ENCODE measurements at places on chromosomes 5 and 9.
A peak's percentile ranks its signal among the peaks of the same experiment; 100 is the strongest.

DNA sequence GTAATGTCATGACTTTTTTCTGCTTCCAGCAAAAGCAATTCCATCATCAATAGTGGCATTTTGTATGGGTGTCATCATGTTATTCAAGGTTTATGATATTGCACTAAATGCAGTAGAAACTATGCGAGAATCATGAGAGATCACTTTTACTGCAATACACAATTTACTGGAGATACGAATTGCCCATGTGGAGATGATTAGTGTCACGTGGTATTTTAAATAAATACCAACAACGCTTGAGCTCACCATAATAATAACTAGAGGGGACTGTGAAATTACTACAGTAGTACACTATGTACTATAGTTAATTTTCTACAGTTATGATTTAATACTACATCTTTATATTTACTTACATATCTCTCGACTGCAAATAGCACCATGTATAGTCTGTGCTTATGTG is 49.7 kb downstream of the FAM174A start:
- DNase-seq, result no peak

DNA sequence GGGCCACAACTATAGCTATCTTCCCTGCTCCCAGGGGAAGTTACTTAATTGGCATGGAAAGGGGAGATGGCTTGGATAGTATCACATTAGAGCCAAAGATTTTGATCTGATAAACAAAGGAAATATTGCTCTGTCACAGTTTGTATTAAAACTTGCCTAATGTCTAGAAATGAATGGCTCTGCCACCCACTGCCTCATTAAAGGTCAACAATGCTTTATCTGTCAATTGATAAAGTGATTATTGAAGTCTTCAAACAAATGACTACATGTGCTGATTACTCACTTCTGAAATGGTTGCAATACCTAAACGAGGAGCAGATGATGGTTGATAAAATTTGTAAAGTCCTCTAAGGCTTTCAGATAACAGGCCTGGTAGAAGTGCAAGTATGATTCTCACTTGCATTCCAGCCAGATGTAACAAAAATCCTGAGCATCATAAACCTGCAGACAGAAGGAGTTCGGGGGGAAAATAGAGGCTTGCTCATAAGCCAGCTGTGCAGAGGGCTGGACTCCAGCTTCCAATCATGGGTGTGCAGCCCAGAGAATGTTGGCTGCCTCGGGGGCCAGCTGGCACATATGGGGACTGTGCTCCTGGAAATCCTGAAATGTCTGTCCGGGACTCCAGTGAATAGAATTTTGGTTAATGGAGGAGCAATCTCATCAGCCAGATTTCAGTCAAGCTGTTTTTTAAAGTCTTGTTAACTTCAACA is 200.5 kb upstream of the SLC27A6 start:
- DNase-seq, result no peak

DNA sequence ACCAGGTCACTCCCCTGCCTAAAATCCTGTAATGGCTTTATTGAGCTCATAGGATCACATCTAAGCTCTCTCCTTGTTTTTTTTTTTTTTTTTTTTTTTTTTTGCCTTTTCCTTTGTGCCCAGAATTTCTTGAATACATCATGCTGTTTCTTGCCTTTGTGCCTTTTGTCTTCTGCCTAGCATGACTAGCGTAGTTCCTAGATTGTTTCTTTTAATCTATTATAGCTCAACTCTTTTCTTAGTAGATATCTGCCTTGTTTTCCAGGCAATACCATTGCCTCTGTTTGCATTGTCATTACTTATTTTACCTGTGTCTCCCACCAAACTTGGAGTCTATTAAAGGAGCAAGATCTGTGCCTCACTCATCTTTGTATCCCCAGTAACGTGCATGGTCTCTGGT is 106.1 kb upstream of the C9orf72 start:
- no peak for DNase-seq

DNA sequence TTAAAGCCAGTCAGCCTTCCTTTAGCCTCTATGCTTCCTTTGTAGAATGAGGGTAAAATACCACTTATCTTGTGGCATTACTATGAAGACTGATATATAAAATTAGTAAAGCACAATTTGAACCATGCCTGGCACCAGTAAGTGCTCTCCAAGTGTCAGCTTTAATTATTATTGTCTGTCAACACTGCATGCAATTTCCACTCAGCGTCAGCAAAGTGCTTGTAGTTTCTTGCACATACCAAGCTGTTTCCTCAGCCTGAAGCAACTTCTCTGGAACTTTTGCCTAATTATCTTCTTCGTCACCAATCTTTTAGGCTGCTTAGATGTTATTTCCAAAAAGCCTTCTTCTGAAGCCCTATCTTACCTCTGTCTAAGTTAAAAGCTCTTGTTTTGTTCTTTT is 177.3 kb downstream of the CDC42SE2 start:
- no peak for DNase-seq

- no peak for DNase-seq
Observed at GRCh38 chr5:73272351-73272750, 99.4 kb downstream of the TMEM174 start.

DNA sequence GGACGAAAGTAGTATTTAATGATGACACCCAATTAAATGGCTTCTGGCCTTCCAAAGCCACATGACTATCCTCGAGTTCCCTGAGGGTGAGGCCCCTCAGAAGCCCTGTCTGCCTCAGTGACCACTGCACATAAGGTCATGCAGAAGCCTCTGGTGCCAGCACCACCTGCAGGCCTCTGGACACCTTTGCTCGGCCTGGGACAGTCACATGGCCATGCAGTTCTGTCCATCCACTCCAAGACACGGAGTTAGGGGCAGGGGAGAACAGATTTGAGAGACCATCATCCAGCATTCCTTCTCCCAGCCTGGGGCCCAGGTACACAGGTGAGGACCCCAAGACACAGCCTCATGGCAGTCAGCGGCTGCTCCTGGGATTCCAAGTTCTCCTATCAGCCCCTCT is 145.0 kb downstream of the ROR2 start:
- DNase-seq, result no peak

GRCh38 chr9:85016384-85017006 is 347.0 kb downstream of the NTRK2 start:
- DNase-seq, result no peak

DNA sequence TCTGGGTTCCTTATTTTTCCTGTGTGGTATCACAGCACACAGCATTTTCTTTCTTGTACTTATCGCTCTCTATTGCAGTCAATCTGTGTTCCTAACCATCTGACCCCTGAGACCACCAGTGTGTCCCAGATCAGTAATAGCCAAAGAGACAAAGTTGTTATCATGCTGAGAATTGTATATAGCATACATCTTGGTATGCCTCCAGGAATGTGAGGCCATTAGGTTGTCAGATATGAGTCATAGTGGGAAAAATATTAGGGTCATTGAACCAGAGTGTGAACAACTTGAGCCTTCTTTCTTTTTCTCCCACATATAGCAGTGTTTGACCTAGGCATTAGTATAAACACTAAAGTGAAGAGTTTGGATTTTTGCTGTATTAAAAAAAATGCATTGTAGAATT is 106.3 kb downstream of the NDUFAF2 start:
- no peak for DNase-seq

DNA sequence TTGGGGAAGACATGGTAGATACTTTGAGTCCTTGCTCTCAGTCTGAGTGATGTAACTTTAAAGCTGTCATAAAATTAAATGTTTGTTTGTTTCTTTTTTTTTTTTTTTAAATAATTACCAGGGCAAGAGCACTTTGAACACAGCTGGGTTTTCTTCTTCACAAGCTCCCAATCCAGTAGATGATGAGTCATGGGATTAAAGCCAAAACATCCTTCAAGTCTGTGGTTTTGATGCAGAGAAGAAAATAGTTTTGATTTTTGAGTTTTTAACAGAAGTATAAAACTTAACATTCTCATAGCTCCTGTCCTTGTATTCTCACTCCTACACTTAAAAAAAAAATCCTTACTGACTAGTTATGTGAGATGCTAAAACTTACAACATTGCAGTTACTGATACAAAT is 34.8 kb upstream of the IL31RA start:
- no peak for DNase-seq

GRCh38 chr5:171725205-171725601 is 60.4 kb upstream of the SMIM23 start:
- no peak for DNase-seq

DNA sequence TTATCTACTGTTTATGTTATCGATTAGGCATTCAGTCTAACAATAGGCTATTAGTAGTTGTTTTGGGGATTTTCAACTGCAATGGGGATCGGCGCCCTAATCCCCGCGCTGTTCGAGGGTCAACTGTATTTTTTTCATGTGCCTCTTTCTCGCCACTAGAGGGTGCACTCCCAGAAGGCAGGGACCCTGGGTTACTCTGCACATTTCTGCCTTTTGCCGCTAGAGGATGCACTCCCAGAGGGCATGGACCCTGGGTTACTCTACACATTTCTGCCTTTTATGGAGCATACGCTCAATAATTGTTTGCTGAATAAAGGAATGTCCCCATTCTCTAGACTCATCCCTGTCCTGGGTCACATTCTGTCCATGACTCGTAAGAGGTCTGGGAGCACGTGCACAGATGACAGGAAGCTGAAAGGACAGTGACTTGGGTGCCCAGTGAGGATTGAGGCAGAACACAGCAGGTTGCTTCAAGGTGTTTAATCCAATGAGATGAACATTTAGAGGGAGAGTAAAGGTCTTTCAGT is 27.9 kb upstream of the RECK start:
- DNase-seq, result peak; percentile 34

- no peak for DNase-seq
Observed at GRCh38 chr5:128276537-128277216, 193.1 kb downstream of the SLC12A2 start.

DNA sequence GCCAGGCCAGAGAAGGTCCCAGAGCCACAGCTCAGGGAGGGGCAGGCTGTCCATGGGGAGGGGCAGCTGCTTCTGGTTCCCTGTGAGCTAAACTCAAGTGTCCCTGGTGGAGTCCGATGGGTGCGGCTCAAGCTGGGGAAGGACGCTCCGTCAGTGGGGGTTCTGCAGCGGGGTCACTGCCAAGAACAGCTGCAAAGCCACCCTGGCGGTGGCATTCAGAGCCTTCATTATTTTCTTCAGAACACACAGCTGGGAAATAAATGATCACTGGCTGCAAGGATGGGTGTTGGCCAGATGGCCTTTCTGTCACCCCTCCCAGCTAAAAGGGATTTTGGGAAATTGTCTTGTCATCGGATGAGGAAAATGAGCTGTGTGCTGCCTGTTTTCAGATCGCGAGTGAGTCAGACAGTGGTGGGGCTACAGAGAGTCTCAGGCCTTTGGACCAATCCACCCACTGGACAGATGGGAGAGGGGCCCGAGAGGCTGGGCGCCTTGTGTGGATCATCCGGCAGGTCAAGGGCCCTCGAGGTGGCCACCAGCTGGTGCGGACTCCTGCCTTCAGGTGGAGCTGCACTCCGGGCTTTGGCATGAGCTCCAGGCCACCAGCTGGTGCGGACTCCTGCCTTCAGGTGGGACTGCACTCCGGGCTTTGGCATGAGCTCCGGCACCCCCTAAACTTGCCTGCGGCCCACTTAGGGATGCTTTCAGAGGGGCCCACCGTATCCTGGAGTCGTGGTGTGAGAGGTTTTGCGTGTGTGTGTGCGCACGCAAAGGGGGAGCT is 17.9 kb upstream of the GFPT2 start:
- DNase-seq, result no peak

DNA sequence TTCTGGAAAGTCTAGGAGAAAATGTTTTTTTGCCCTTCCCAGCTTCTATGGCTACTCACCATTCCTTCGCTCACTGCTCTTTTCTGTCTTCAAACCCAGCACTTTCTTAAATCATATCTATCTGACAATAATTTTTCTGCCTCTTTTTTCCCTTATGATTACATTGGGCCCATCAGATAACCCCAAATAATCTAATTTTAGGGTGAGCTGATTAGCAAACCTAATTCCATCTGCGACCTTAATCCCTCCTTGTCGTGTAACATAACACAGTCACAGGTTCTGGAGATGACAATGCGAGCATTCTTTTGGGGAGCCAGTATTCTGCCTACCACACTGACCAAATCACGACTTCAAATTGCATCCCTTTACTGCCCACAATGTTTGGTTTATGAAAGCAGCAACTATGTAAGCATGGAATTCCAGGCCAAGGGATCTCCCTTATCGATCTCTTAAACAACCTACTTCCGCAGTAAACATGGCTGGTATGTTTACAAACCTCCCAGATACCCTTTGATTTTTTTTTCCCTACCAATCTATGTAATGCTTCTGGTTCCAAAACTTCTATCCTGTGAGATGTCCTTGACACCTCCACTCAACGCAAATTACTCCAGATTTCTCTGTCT is 2122.2 kb downstream of the MAT2B start:
- DNase-seq, result no peak

DNA sequence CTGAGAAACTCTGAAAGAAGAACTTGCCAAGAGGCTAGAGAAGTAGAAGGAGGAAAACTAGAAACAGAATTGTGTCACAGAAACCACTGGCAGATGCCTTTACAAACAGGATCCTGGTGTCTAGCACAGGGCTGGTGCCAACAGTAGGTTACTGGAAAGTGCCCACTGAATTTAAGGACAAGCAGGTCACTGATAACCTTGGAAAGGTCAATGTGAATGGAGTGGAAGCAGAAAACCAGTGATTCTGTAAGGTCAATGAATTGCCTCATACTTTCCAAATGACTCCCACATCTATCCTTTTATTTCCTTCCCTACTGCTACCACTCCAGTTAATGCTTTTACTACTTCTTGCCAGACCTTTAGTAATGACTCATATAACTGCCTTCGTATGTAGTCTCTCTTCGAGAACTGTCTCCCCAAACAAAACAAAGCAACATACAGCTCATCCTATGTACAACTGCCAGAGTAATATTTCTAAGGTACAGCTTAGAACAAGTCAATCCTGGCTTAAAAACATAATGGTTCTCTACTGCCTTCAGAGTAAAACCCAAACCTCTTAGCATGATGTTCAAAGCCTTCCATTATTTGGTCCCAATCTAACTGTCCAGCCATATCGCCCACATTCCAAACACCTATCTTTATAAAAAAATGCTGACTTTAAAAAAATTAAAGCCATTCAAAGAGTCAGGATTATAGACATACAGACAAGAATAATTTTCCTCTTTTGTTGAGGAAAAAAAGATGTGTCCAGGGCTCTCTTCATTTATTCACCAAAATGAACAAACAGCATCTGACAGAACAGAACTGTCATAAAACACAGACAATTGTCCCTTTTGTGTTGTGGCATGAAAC is 52.5 kb downstream of the NR3C1 start:
- DNase-seq, result no peak

DNA sequence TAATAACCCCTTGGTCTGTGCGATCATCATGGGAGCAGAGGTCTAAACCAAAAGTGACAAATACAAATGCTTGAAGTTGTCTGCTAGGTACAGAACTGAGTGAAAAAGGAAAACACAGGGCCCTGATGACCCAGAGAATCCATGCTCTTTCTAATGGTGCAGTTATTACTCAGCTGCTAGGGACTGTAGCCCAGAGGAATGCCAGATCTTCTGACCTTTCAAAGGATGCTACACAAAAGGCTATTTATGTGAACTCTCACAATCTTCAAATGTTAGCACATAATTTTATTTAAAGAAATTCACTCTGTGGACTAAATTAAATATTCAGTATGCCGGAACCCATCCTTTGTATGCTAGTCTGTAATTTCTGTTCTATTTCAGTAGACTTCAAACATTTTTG is 79.9 kb downstream of the PRR16 start:
- no peak for DNase-seq

Measured in NCI-H2081 treated with DMSO at 0.1 percent for 48 hours (cell line).